ENCODE measurements at places on chromosomes 7 and 10. TPM values are rescaled to one million over a fixed set of nuclear protein-coding genes. Genes with fewer than 3 reads are reported as not detected.

Gene VAX1
- not detected for total RNA-seq

Gene ZNF680
- 15.6 TPM for total RNA-seq

Gene UCMA
- not detected for total RNA-seq

Gene PDLIM1
- 36.1 TPM for total RNA-seq

Gene ZNF239
- total RNA-seq: 0.94 TPM

Gene ZNF425
- total RNA-seq: 1.3 TPM

Gene TSPAN33
- total RNA-seq: under 0.01 TPM

Gene NPFFR1
- total RNA-seq: not detected

Gene ADIRF
- 28.5 TPM for total RNA-seq

Gene TAX1BP1
- 48.1 TPM for total RNA-seq

Gene CELF2
- 23.2 TPM for total RNA-seq

Gene IFRD1
- total RNA-seq: 25.7 TPM

Gene TRIM50
- not detected for total RNA-seq

Gene UTF1
- not detected for total RNA-seq

Gene TMEM176B
- not detected for total RNA-seq

Gene MSMB
- not detected for total RNA-seq

Gene EPHB6
- not detected for total RNA-seq

Gene DNAH11
- 0.31 TPM for total RNA-seq

Gene FANK1
- total RNA-seq: 2.3 TPM

Gene COL1A2
- total RNA-seq: 19.6 TPM

Gene PLAU
- total RNA-seq: 31.4 TPM

Gene AGMO
- total RNA-seq: 1.9 TPM

Gene PSMC2
- total RNA-seq: 219 TPM

Gene MOGAT3
- total RNA-seq: not detected

Gene PTPRN2
- 1.9 TPM for total RNA-seq

Gene LYZL2
- not detected for total RNA-seq

Gene FAM170B
- not detected for total RNA-seq
